Endothelial cell (in vitro differentiated cells): ENCODE measurements at places on chromosomes 4 and X.

GRCh38 chrX:109336141-109336540 is 145.7 kb downstream of the GUCY2F start:
- no peak for DNase-seq

DNA sequence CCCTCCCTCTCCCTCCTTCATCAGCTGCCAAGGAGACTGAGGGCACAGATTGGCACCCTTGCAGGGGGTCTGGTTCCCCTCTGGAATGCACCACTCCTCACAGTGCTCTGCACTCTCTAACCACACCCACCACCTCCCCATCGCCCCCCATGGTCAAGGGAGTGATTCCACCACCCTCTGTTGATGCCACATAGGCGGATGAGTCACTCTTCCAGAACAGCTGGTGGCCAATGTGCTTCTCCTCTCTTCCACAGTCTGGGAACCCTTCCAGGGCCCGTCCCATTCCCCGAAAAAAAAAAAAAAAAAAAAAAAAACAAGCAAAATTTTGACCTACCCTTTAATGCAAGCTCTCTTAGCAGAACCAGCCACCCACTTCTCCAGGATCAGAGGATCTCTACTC is 341.3 kb upstream of the KLF3 start:
- DNase-seq, result no peak

DNA sequence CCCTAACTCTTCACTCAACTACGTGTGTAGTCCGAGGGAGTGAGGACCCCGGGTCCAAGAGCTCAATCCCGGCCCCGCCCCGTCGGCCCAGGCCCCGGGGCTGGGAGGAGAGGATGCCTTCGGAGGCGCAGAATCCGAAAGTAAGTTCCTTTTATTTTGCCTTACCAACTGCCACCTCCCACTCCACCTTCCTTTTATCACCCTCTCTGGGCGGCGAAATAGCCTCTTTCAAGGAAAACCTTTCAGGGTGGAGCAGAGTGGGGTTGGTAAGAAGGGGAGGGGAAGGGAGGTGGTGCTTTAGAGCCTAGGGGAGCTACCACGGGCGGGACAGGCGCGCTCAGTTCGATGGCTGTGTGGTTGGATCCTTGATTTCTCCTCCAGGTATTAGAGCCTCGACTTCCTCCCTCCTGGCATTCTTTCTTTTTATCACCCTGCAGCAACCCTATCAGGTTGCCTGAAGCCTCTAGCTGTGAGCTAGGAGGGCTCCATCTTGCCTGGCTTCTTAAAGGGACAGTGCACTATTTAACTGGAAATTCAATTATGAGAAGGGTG is 191.2 kb downstream of the RRAGB start:
- peak; percentile 4 for DNase-seq

GRCh38 chr4:1234309-1234695 is 14.6 kb downstream of the CTBP1 start:
- DNase-seq, result no peak

DNA sequence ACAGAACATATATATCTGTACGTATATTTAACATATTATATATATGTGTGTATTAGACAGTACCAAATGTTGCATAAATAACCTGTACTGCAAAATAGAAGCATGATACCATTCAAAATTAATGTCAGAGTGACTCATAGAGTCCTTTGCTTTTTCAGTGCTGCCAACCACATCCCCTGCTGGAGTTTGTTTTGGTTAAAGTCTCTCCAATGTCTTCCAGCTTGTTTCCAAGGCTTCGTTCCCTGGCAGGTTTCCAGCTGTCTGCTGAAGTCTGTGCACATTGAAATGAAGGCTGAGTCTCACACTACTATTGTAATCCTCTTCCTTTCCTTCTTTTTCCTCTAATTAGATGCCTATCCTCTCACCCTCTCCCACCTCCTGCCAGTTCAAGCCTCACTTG is 14.9 kb downstream of the NRK start:
- no peak for DNase-seq

- no peak for DNase-seq
Measured at GRCh38 chr4:37561196-37561802, 124.9 kb downstream of the RELL1 start.

DNA sequence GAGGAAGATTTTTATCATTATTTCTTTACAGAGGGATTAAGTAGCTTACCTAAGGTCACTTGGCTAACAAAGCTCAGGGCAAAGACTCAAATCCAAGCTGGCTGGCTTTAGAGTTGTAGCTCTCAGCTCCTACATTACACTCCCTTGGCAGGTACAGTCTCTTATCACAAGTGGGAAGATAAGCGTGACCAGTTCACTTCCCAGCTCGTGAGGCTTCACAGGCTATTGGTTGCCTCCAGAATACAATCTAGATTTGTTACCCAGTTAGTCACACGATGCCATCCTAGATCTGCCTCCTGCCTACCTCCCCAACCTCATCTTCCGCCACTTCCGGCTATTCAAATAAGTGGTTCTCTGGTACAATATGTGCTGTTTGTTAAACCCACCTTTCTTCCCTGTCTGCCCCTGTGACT is 3.7 kb downstream of the MMRN1 start:
- DNase-seq, result no peak

GRCh38 chr4:188042191-188042590 is 46.6 kb downstream of the ZFP42 start:
- DNase-seq, result no peak

DNA sequence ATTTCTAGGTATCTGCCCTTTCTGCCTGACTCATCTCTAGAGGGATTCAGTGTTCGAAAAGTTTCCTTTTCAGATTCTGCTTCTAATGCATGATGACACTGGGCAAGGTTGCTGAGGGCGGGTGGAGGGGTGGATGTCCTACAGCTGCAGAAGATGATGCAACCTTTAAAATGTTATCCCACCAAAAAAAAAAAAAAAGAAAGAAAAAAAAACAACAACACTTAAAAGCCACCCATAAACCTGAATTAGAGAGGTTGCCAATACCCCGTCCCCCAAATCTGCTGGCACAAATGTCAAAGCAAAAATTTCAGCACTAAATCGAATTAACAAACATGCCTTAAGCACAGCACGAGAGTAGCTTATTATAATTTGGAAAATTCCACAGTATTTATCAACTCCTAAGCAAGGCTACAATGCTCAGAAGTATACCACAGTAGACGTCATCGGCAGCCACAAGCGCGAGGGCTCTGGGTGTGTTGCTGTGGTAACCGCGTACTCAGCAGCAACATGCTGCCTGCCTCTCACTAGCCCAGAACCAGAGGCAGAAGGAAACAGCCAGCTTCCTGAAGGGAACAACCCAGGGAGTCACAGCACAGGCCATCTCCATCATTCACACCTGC is 167.5 kb upstream of the MAP3K15 start:
- DNase-seq, result peak; percentile 29

DNA sequence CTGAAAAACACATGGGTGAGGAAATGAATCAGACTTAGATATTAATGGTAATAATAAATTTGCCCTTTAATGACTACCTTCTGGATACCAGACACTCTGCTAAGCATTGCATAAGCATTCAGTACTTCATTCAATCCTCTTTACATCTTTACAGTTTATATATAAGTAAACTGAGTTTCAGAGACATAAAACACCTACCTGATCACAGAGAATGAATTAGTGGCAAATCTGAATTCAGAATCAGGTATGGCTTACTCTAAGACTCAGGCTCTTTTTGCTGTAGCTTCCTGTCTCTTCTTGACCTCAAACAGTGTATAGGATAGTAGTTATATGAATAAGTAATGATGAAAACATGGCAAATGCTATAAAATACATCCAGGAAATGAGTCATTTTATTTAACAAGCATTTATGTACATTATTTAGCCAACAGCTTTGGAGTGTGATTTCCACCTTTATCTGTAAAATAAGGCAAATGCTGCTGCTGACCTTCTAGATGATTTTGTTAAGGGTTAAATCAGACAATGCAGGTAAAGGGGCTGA is 83.9 kb downstream of the VEGFC start:
- DNase-seq, result no peak

GRCh38 chr4:104616401-104616820 is 121.7 kb upstream of the CXXC4 start:
- DNase-seq, result no peak

DNA sequence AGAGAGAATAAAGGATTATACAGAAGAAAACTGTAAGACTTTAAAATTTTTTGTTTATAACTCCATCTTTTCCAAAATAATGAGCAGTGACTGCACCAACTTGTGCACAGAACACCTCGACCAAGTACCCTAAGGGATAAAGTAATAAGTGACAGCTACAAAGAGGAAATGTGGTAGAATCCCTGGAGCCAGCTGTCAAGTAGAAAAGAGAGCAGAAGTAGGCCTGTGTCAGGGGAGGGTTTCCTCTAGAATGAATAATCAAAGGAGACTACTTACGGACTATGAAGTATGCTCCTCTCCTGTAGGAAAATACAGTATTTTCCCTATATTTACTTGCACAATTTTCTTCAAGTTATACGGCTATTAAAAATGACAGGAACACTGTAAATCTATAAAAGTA is 1.2 kb downstream of the EIF1AX start:
- no peak for DNase-seq

GRCh38 chr4:7335344-7336066 is 99.2 kb downstream of the PSAPL1 start:
- DNase-seq, result peak; percentile 88

DNA sequence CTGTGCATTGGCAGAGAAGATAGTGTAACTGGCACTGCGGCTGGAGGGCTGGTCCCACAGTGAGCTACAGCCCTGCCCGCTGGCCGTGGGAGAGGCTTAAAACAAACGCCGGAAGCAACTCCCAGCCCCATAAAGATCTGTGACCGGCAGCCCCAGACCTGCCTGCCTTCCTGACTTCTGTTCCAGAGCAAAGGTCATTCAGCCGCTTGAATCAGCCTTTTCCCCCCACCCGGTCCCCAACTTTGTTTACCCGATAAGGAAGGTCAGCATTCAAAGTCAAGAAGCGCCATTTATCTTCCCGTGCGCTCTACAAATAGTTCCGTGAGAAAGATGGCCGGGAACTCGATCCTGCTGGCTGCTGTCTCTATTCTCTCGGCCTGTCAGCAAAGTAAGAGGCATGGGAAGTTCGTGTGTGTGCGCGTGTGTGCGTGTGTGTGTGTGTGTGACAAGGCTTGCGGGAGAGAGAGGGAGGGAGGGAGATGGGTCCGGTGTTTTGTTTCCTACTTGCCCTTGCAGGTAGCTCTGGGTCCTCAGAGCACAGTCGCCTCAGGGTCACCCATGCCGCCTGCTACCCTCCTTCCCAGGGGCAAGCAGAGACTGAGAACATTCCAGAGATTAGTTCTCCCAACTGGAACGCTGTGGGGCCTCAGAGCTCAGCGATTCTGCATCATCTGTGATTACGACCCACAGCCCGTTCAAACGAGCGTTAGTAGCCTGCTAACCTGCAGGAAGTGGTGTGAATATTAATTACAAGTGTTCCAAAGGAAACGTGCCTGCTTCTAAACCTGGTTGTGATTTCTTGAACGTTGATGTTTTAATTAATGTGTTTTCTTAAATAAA is at the start of gene MGST2:
MGST2 (plus strand) TSS at position 130 of the 840 bp plus-strand sequence; CDS start at position 331, 201 bp downstream.
- peak; percentile 70 for DNase-seq

DNA sequence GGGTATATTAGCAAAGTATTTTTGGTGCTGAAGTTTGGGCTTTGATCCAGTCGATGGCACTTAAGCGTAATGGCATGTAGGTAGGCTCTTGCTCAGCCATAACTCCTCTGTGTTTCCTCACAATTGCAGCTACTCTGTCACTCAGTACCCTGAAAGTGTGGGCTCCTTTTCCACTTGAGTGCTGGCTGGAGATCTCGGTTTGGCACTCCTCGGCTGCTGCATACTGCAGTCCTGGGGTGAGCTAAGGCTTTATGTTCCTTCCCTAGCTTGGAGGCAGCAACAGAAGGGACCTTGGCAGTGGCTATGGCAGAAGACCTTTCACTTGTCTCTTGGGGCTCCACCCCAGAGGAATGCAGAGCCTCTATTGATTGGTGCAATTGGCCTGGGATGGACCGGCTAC is 106.7 kb upstream of the GRXCR1 start:
- DNase-seq, result no peak

GRCh38 chr4:119550857-119551532 is 77.6 kb downstream of the PDE5A start:
- no peak for DNase-seq

DNA sequence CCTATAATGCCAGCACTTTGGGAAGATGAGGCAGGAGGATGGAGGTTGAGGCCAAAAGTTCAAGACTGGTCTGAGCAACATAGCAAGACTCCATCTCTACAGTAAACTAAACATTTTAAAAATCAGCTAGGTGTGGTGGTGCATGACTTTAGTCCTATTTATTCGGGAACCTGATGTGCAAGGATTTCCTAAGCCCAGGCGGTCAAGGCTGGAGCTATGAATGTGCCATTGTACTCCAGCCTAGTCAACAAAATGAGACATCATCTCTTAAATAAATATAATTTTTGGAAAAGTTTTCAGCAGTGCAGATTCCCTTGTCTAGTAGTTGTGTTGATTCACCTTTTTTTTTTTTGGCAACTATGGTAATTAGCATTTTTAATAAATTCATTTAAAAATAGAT is 928.7 kb upstream of the PRKX start:
- no peak for DNase-seq

GRCh38 chr4:1409079-1409478 is 2.8 kb upstream of the NKX1-1 start:
- no peak for DNase-seq

- DNase-seq, result no peak
Measured at GRCh38 chr4:1535926-1536578, 129.8 kb upstream of the NKX1-1 start.

DNA sequence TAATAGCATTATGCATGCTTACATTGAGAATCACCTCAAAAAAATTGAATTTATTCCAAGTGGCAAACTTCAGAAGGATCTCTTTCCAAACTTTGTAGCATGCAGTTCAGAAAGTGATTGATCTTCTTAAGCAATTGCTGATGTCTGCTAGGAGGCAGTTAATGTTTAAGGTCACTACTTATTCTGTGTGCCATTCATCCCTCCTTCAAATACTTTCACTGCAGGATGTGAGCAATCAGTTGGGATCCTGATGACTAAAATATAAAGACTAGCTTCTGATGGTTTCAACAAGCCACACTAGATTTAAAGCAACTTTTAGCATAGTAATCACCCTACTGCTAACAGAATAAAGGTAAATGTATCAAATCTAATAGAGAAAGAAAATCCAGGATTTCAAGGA is 414.1 kb downstream of the ADGRL3 start:
- DNase-seq, result no peak

GRCh38 chr4:7659429-7660175 is 224.9 kb upstream of the PSAPL1 start:
- no peak for DNase-seq

- DNase-seq, result no peak
Measured at GRCh38 chrX:123990602-123991001, 29.1 kb downstream of the STAG2 start.

DNA sequence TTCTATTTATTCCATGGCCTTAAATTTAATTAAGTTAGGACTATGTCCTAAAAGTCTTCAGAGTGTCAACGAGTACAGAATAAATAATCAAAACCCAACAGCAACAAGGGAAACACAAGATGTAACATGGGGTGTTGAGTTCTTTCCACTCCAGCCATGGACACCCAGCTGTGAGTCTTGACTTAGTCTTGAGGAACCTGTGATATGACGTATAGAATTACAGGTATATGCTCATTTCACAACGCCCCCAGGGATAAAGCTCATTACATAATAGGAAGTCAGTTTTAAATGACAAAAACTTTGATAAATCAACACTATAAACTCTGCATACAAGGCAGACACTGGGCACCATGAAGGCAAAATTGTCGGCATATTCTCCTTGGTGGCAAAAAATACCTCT is 200.0 kb upstream of the CASK start:
- no peak for DNase-seq
